ENCODE measurements at places on chromosomes 4 and X.
A peak's percentile ranks its signal among the peaks of the same experiment; 100 is the strongest.

DNA sequence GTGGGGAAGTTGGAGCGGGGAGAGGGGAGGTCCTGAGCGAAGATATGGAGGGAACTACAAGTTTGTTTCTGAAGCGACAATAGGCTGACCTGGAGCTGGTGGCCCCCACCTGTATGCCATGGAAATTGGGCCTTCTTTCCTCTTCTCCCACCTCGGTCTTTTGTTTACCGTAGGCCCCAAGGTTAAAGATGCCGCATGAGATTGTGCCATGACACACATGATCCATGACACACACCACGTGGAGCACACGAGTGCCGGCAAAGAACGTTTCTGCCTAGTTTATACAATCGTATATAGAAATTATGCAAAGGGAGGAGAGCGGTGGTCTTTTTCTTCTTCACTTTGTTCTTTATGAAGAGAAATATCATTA, 408 bp downstream of the TMEM33 start:
- H3K27ac ChIP-seq = peak overlapping the region; percentile 93
- DNase-seq = no peak
- peak overlapping the region; percentile 97 for H3K4me3 ChIP-seq
- peaks cover 7% of the 10 kb centered on the region for H3K36me3 ChIP-seq
- H3K27me3 ChIP-seq = peaks cover 17% of the 10 kb centered on the region

- no peak for DNase-seq
- no peak overlapping the region for H3K27ac ChIP-seq
- H3K4me3 ChIP-seq = no peak overlapping the region
- H3K36me3 ChIP-seq = no peaks in the 10 kb centered on the region
- H3K4me1 ChIP-seq = peaks cover 37% of the 10 kb centered on the region
These were observed 3.3 kb upstream of the GASK1B start for GRCh38 chr4:158176108-158176507.

GRCh38 chr4:7197910-7198309, 5.6 kb downstream of the SORCS2 start:
- H3K27ac ChIP-seq = no peak overlapping the region
- H3K4me1 ChIP-seq = peaks cover 26% of the 10 kb centered on the region
- no peaks in the 10 kb centered on the region for H3K36me3 ChIP-seq
- DNase-seq = no peak
- no peak overlapping the region for H3K4me3 ChIP-seq
- peaks cover 34% of the 10 kb centered on the region for H3K27me3 ChIP-seq

DNA sequence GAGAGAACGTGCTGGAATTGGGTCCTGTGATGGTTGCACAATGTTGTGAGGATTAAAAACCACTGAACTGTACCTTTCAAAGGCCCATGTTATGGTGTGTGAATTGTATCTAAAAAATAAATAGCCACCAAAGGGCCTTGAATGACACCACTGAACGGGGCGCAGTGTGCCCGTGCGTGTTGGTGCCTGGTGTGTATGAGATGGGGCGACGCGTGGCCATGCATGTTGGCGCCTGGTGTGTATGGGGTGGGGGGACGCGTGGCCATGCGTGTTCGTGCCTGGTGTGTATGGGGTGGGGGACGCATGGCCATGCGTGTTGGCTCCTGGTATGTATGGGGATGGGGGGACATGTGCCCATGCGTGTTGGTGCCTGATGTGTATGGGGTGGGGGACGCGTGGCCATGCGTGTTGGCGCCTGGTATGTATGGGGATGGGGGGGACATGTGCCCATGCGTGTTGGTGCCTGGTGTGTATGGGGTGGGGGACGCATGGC, 66.6 kb upstream of the HELT start:
- DNase-seq = peak; percentile 62
- H3K36me3 ChIP-seq = no peaks in the 10 kb centered on the region
- H3K27me3 ChIP-seq = peaks cover 30% of the 10 kb centered on the region

GRCh38 chr4:1385373-1386340, 20.6 kb downstream of the NKX1-1 start:
- no peaks in the 10 kb centered on the region for H3K4me1 ChIP-seq
- H3K27ac ChIP-seq = no peak overlapping the region
- peaks cover 27% of the 10 kb centered on the region for H3K36me3 ChIP-seq
- no peak overlapping the region for H3K4me3 ChIP-seq

DNA sequence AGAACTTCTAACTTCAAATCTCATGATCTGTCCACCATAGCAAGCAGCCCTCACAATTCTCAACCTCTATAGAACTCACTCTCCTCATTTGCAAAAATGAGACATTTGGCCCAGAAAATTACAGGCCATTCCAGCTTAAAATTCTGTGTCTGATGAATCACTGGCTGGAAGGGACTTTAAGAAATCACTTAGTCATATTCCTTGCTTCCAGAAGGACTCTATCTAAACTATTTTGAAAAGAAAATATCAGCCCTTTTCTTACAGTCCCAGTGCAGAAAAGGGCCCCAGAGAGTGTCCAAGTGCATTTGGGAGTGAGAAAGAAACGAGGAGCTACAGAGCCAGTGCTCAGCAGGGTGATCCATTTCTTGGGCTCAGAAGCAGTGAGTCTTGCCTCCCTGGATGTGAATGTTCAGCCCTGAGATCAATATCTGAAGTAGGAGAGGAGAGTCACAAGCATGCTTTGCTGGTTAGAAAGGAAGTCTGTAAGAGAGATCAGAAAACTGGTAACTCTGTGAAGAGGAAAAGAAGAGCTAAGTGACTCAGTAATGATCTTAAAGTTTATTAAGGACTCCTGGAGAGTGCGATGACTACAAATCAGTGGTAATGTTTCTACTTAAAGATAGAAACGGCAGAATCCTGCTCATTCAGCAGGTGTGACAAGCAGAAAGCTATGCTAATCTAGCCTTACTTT, 139.8 kb downstream of the PALLD start:
- peak overlapping the region; percentile 45 for H3K4me3 ChIP-seq
- H3K27ac ChIP-seq = peak overlapping the region; percentile 99
- H3K36me3 ChIP-seq = peaks cover 10% of the 10 kb centered on the region
- H3K4me1 ChIP-seq = peaks cover 73% of the 10 kb centered on the region
- no peaks in the 10 kb centered on the region for H3K27me3 ChIP-seq

GRCh38 chr4:23245203-23245832, 552.6 kb downstream of the GBA3 start:
- H3K4me3 ChIP-seq = no peak overlapping the region
- H3K4me1 ChIP-seq = no peaks in the 10 kb centered on the region
- H3K27ac ChIP-seq = no peak overlapping the region
- H3K36me3 ChIP-seq = no peaks in the 10 kb centered on the region

DNA sequence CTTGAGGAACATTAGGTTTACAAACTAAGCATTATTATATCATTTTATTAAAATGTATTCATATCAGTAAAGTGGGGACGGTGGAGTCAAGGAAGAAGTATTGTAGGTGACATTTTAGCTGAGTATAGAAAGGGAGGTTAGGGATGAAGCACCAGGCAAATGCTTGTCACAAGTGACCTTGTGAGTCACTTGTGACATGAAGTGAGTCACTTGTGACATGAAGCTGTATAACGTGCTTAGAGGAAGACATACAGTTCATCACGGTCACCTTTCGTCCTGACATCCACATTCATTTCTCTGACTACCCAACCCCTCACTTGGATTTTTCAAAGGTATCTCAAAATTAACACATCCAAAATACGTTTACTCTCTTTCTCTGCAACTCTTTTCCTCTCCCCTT, 1034.8 kb downstream of the DMD start:
- DNase-seq = no peak
- no peak overlapping the region for H3K4me3 ChIP-seq
- H3K27ac ChIP-seq = no peak overlapping the region
- H3K4me1 ChIP-seq = no peaks in the 10 kb centered on the region
- no peaks in the 10 kb centered on the region for H3K36me3 ChIP-seq
- H3K27me3 ChIP-seq = no peaks in the 10 kb centered on the region

DNA sequence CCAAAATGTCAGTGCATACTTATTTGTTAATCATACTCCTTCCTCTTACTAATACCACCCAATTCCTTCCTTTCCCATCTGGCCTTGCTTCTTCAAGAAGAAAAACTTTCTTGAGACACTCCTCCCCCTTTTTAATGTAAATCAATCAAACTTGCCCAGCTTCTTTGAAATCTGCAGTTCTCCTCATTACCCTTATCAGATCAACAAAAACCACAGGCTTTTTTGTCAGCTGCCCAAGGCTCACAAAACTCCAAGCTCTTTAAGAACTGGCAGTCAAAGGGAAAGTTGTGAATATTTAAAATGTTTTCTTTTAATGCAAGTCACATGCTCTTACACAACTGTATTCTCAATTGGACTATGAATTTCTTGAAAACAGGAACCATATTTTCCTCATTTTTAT, 11.3 kb upstream of the MYOZ2 start:
- H3K27me3 ChIP-seq = no peaks in the 10 kb centered on the region
- no peaks in the 10 kb centered on the region for H3K4me1 ChIP-seq
- H3K27ac ChIP-seq = no peak overlapping the region
- H3K4me3 ChIP-seq = no peak overlapping the region
- H3K36me3 ChIP-seq = no peaks in the 10 kb centered on the region
- no peak for DNase-seq

- H3K4me3 ChIP-seq = no peak overlapping the region
- peak overlapping the region; percentile 71 for H3K27ac ChIP-seq
- peaks cover 42% of the 10 kb centered on the region for H3K4me1 ChIP-seq
- DNase-seq = no peak
- H3K36me3 ChIP-seq = peaks cover 11% of the 10 kb centered on the region
These were observed 166.4 kb downstream of the TSPAN5 start for GRCh38 chr4:98491899-98492559.

- H3K4me3 ChIP-seq = no peak overlapping the region
- H3K27ac ChIP-seq = no peak overlapping the region
- H3K4me1 ChIP-seq = peaks cover 35% of the 10 kb centered on the region
- no peaks in the 10 kb centered on the region for H3K27me3 ChIP-seq
These were observed 33.5 kb downstream of the SGMS2 start for GRCh38 chr4:107858158-107858742.

DNA sequence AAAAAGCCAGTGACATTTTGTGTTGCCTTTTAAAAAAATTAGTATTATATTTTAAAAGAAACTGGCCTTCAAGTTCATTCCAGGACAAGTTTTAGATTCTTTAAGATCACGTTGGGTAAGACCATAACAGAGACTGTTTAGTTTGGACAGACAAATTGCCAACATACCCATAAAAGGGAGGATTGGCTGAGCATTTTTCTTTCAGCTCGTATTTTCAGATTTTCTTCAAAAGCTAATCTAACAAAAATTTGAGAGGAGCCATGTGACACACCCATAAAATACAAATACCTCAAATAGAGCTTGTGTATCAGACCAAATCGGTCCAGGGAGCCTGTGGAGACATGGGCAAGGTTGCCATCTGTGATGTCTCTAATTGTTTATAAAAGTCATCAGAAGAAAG, 74.6 kb upstream of the C1QTNF7 start:
- H3K4me1 ChIP-seq = peaks cover 5% of the 10 kb centered on the region
- H3K4me3 ChIP-seq = no peak overlapping the region
- no peak for DNase-seq
- peaks cover 34% of the 10 kb centered on the region for H3K27me3 ChIP-seq
- H3K36me3 ChIP-seq = peaks cover 3% of the 10 kb centered on the region

DNA sequence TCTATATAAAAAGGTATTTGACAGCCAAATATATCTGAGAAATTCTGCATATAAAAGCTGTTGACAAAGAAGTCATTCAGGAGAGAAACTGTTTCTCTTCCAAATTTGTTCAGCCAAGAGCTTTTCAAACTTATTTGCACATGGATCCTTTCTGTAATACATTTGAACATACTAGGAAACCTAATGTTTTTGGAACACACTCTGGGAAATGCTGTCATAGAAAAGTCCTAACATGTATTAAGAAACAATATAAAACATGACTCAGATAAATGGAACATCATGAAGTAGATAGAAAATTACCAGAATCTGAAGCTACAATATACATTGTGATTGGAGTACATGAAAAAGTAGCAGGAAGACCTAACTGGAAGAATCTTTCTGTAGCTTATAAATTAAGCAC, 781.5 kb upstream of the EPHA5 start:
- H3K36me3 ChIP-seq = no peaks in the 10 kb centered on the region
- H3K27me3 ChIP-seq = no peaks in the 10 kb centered on the region
- H3K27ac ChIP-seq = no peak overlapping the region
- no peaks in the 10 kb centered on the region for H3K4me1 ChIP-seq
- no peak for DNase-seq

DNA sequence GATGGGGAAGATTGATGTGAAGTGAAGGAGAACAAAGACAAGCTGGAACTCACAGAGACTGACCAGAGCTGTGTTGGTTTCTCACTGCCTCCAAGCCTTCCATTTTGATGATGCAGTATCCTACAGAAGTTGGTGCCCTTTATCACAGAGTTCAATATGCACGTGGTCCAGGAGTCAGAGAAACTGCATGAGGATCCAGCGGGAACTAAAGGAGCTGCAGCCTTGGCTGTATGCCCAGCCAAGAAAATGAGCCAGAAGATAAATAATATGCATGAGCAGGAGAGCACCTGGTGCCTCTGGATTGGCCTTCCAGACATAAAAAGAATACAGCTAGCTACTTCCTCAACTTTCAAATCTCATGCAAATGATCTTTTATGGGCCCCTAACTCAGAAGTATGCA, 44.3 kb upstream of the DCLK2 start:
- H3K27me3 ChIP-seq = no peaks in the 10 kb centered on the region
- H3K36me3 ChIP-seq = no peaks in the 10 kb centered on the region
- H3K4me3 ChIP-seq = no peak overlapping the region
- H3K27ac ChIP-seq = no peak overlapping the region
- peaks cover 24% of the 10 kb centered on the region for H3K4me1 ChIP-seq

DNA sequence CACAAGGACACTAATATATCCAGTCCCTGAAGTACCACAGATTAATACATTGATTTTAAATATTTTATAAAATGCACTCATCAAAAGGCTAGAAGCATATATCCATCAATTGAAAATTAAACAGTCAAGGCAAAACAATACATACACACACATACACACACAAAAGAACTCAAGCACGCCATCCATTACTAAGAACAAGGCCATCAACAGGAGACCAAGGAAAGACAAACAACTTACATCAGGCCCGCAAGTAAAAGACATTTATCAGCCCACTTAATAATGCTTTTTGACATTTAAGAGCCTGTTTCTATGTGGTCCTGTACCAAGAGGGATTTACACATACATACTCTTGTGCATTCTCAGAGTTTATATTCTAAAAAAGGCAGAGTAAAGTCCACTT, 50.0 kb upstream of the ZNF827 start:
- peaks cover 14% of the 10 kb centered on the region for H3K27me3 ChIP-seq
- H3K4me3 ChIP-seq = no peak overlapping the region
- no peaks in the 10 kb centered on the region for H3K4me1 ChIP-seq
- no peak for DNase-seq
- no peaks in the 10 kb centered on the region for H3K36me3 ChIP-seq

GRCh38 chr4:10106421-10107039, 10.1 kb downstream of the WDR1 start:
- H3K4me3 ChIP-seq = peak overlapping the region; percentile 46
- DNase-seq = peak; percentile 90
- H3K27ac ChIP-seq = peak overlapping the region; percentile 93
- H3K27me3 ChIP-seq = no peaks in the 10 kb centered on the region
- peaks cover 42% of the 10 kb centered on the region for H3K36me3 ChIP-seq

- peak overlapping the region; percentile 57 for H3K27ac ChIP-seq
- H3K4me3 ChIP-seq = peak overlapping the region; percentile 91
- H3K4me1 ChIP-seq = peaks cover 24% of the 10 kb centered on the region
- H3K36me3 ChIP-seq = peaks cover 4% of the 10 kb centered on the region
- H3K27me3 ChIP-seq = peaks cover 72% of the 10 kb centered on the region
- no peak for DNase-seq
These were observed 1.6 kb downstream of the GRIA2 start for GRCh38 chr4:157221895-157222770.
